ENCODE measurements at places on chromosomes 16 and 17.

DNA sequence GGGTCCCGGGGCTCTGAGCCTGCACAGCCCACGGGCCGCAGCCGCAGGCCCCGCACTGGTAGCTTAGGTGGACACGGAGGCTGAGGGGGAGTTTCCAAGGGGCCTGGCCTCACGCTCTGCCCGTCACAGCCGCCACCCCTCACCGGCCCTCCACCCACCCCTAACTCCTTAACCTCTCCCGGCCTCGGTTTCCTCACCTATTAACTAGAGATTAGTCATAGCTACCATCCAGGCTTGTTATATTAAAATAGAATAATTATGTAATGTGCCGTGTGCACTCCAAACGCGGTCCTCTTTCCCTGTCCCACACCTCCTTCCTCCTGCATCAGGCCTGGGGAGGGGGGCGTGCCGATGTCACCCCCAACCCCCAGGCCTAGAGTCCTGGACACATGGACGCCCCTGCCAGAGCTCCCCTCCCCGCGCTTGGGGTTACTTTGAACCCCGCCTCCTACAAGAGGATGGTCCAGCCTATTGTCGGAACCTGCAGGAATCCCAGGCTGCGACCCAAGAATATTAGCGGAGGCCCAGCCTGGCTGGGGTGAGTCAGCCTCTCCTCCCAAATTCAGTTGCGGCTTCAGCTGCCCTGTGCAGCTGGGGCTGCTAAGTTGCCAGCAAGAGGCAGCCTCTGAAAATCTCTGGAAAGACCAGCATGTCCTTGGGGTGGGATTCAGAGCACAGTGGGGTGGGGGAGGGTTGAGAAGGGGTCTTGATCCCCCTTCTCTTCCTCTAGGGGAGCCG lies 17.3 kb downstream of the SOCS3 start:
- DNase-seq: no peak

GRCh38 chr17:79290726-79291125 lies 216.1 kb downstream of the ENGASE start:
- no peak for DNase-seq

DNA sequence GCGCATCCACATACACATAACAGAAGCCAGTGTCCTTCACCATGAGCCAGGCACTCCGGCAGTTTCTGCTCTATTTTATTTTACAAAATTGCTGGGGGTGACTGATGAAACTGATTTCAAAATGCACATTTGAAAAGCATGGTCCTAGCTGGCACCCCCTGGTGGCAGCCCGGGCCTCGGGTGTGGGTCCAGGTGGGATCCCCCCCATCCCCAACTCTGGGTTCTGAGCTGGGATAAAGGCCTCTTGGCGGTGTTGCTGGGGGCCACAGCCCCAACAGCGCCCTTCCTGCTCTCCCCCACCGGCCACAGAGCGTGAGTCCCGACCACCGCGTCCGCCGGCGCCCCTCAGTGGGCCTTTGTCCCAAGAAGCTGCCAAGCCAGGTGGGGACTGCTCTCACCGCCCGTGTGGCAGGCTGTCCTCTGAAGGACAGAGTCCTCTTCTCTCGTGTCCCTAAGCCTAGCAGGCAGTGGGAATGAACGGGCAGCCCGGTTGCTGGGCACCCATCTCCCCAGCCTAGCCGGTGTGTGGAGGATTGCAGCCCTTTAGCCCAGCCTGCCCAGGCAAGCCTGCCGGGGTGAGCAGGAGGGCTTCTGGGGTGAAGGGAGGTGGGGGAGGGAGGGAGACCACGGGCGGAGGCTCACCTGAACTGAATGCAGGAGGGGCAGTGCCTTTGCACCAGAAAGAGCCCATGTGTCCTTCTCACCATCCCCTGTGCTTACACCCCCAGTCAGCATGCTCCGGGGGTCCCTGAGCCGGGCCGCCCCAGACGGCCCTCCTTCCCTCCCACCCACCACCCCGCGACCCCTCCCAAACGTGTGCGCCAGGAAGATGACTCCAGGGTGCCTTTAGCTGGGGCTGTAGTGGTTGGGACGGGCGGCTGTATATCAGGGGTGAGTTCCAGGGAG lies 898 bp downstream of the SNAI3 start:
- DNase-seq: peak; percentile 61

DNA sequence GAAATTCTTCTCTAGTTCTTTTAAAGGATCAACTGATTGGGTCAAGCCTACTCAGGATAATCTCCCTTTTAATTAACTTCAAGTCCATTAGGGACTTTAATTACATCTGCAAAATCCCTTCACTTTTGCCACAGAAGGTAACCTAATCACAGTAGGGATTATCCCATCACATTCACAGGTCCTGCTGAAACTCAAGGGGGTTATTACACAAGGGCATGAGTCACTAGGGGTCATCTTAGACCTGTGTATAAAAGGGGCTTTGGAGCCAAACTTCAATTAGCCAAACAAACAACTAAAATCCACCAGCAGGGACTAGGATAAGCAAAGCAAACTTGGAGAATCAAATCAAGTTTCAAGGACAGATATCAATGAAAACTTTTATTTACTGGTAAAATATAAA lies 19.4 kb downstream of the CIAPIN1 start:
- DNase-seq: no peak

DNA sequence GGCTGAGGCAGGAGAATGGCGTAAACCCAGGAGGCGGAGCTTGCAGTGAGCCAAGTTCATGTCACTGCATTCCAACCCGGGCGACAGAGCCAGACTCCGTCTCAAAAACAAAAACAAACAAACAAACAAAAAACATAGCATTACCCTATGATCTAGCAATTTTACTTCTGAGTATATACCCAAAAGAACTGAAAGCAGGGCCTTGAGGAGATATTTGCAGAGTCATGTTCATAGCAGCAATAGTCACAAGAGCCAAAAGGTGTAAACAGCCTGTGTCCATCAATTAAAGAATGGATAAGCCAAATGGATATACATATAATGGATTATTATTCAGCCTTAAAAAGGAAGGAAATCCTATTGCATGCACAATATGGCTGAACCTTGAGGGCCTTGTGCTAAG lies 63.1 kb downstream of the TOM1L2 start:
- no peak for DNase-seq

- DNase-seq: no peak
These were observed 701 bp upstream of the MRC2 start for GRCh38 chr17:62626719-62627218.

DNA sequence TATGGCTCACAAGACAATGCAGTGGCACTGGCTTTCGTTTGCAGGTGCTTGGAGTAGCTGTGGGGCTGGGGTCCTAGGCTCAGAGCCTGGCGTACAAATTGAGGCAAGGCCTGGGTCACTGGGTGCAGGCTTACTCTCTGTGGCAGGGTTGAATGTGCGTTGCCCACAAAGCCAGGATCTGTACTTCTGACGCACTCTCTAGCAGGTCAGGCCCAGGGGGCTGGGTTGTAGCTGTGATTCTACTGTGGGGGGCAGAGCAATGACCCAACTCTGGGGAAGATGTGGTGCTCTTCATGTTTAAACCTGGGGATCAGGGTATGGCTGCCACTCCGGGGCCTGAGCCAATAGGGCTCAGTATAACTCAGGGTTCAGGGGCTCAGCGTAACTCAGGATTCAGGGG lies 6.4 kb upstream of the PRSS21 start:
- DNase-seq: no peak

DNA sequence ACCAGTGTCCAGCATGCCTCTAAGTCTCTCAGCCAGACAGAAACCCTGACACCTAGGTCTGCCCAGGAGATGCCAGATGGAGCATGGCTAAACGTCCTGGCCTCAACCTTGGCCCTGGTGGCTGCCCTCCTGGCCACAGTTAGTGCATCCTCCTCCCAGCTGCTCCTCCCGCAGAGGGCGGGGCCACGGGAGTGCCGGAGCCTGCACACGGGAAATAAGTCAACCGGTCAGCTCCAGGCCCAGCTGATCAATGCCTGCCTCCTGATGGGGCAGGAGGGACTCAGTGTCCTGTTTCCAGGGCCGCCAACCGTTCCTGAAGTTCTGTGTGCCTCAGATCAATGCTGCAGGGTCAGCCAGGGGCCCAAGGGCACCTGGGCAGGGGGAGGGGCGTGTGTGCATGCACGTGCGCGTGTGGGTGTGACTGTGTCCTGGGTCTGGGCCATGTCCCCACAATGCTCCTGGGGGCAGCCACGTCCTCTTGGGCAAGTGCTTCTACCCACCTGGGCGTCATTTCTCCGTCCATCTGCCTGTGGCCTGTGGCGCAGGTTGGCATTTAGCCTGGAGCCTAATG lies 4.6 kb upstream of the KCNJ12 start:
- no peak for DNase-seq

- DNase-seq: no peak
These were observed 18.4 kb downstream of the TRAP1 start for GRCh38 chr16:3698941-3699340.

- DNase-seq: no peak
These were observed 189.3 kb upstream of the TNRC6C start for GRCh38 chr17:77769215-77769614.

- DNase-seq: no peak
These were observed 29.6 kb upstream of the FOXK2 start for GRCh38 chr17:82489851-82490511.

- no peak for DNase-seq
These were observed 21.2 kb downstream of the SLC39A11 start for GRCh38 chr17:73071066-73071999.

DNA sequence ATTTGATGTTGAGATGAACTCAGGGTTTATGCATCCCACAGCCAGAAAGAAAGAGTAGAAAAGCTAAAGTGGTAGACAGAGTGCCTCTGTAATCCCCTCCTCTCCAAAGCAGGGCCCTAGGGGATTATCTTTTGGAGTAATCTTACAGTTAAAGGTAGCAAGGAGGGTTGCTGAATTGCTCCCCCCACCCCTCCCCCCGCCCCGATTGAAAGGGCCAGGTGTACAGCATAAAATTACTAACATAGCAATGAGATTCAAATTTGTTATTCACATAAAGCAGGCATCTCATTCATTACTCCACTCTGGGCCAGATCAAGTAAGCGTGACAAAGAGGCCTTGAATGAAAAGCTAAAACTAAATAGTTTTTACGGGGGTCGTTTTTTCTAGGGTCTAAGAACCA lies 72.7 kb downstream of the STH start:
- DNase-seq: no peak

- DNase-seq: no peak
These were observed at the start of gene USP43 for GRCh38 chr17:9644910-9645751. TSS of gene USP43 (plus strand) at chr17:9645517. CDS start at chr17:9645633, 116 bp downstream.

DNA sequence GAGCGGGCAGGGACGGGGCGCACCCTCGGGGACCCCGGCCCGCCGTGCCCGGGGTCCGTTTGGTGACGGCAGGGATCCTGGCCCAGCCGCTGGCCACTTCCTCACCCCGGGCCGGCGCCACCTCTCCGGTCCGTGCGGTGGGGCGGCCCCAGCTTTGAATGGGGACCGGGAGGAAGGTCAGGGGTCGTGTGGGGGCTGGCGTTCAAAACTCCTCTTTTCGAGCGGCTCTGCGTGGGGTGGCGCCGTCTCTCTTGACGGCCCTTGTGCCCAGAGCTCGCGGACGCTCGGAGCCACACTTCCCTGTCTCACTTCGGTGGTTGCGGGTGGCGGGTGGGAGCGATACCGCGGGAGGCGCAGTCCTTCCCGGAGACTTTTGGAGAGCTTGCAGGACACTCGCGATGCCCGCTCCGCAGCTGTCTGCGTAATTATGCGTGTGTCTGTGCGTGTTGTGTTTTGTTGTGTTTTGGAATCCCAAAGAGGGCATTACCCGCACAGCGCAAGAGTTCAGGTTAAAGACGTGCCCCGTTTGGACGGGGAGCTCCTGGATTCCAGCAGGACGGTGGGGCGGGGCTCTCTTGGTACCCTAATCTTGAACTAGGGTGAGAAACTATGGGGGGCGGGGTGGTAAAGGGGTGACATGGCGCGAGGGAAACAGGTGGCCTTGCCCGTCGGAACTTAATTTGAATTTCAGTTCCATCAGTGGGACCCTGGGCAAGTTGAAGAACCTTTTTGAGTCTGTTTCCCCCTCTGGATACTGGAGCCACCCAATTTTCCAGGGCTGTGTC lies 637 bp downstream of the PLCG2 start:
- DNase-seq: no peak

- DNase-seq: no peak
These were observed 99.2 kb downstream of the NTN1 start for GRCh38 chr17:9120471-9120870.

- DNase-seq: no peak
These were observed 28.1 kb downstream of the HSBP1 start for GRCh38 chr16:83835586-83836566.

- no peak for DNase-seq
These were observed 12.9 kb upstream of the ODF4 start for GRCh38 chr17:8326511-8327302.

- DNase-seq: peak; percentile 87
These were observed 4.2 kb downstream of the ARMC7 start for GRCh38 chr17:75113798-75114551.

DNA sequence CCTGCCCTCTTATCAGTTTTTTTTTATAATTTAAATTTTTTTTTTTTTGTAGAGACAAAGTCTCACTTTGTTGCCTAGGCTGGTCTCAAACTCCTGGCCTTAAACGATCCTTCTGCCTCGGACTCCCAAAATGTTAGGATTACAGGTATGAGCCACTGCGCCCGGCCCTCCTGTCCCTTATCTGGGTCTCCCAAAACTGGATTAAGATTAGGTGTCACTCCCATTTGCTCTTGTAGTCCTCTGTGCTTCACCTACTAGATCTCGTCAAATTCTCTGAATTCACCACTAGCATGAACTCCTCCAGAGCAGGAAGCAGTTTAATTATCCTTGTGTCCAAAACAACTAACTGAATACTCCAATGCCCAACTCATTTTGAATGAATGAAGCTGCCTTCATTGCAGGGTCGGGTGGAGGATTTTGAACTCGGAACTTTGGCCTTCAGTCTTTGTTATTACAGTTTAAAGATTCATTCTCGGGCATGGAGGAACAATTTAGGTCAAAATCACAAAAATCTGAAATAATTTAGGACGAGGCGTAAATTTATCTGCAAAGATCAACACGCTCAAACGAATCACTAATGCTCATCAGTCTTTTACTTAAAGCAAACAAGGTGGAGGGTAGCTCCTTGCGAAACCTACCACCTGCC lies 802 bp upstream of the ATXN2L start:
- no peak for DNase-seq

DNA sequence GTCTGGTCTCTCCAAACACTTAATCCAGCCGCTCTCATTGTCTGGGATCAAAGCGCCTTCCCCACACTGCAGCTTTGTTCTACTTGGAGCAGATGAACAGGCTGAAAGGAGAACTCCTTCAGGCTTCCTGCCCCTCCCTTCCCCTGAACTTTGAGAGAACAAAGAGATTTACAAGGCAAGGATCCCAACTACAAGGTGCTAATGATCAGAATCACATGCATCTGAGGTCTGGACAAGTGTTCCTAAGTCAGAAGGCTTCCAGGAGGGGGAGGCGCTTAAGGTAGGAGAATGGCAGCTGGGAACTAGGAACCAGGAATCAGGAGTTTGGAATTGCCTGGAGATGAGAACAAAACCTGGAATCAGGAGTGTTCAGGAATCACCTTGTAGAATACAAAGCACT lies 606.3 kb upstream of the CDH11 start:
- DNase-seq: no peak

DNA sequence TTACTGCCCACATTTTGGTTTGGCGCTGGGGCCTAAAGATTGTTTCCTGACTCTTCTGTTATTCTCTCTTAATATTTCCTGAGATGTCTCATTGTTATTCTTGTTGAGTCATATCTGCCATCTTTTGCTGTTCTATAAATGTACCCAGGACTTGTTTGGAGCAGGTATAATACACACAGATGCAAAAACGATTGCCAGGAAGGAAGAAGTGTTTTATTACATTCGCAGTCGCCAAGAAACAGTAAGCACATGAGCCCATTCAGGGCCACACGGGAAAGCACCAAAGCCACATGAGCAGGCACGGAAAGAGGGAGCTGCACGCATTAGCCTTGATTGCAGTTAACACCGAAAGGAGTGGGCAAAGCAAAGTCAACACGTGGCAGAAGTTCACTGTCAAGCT lies 70.2 kb downstream of the ARHGAP44 start:
- DNase-seq: no peak
